ENCODE measurements at places on chromosomes 6 and 20.

DNA sequence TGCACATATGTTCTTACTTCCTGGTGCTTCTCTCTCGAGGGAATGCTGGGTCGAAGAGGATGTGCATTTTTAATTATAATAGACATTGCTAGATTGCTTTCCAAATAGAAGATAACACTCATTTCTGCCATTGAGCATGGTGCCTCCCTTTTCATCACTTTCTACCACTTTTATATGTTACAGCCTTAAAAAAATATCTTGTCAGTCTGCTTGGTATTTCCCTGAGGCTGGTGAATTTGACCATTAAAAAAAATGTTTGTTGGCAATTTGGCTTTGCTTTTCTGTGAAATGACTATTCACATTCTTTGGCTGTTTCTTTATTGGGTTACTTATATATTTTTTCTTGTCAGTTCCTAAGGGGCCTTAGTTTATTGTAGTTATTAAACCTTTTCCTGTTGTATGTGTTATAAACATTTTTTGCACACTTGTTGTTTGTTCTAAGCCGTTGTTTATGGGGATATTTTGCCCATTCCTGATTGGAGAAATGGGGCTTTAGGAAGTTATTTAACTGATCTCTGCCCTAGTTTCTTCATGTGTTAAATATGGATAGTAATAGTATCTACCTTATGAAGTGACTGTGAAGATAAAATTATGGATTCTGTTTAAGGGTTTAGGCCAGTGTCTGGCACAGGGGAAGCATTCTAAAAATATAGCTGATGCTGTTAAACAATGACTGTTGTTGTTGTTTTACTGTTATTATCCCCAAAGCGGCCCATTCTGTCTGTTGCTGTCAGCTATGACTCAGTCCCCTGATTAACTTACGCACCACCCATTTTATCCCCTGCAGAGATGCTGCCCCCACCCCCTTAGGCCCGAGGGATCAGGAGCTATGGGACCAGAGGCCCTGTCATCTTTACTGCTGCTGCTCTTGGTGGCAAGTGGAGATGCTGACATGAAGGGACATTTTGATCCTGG, 3.8 kb downstream of the DDR1 start:
- DNase-seq, result no peak

DNA sequence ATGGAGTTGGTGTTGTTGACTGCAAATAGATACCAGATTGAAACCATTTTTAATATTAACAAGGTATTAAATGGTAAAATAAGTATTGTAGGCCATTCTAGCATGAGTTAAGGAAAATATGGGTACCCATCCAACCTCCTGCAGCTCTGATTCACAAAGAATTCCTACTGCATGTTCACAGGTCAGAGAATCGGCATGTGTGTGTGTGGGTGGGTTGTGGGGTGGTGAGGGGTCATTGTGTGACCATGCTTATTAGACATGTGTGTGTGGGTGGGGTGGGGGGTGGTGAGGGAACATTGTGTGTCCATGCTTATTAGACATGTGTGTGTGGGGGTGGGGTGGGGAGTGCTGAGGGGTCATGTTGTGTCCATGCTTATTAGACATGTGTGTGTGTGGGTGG, 3.2 kb downstream of the IYD start:
- DNase-seq, result peak; percentile 34

- no peak for DNase-seq
These were observed 23.4 kb downstream of the CASP8AP2 start for GRCh38 chr6:89853068-89853467.

DNA sequence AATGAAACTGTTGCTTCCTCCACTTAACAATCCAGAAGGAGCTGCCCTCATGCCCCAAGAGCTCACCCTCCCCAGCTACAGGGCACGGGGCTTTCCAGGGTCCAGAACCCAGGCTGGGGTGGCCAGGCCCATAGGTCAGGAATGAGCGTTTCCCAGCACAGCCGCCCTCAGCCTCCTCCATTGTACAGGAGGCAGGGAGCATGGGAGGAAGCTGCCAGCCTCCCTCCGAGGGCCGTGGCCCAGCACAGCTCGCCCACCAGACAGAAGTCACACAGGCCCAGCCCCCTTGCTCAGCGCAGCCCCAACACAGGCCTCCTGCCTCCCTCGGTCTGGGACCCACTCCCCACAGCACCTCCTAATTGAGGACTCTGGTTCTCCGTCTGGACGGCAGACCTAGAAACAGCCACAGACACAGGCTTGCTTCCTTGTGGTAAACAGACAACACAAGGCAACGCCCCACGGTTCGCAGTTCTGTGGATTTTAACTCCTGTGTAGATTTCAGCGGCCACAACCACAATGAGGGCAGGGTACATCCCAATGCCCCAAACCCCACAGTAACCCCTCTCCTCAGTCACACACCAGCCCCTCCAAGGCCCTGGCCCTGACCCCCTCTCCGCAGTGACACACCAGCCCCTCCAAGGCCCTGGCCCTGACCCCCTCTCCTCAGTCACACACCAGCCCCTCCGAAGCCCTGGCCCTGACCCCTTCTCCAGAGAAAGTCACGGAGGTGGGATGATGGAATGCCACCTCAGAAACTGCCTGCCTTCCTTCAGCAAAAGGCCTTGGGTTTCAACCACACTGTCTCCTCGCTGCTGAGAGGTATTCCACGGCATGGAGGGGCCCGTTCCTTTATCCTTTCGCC, 173.5 kb downstream of the DLL1 start:
- no peak for DNase-seq

DNA sequence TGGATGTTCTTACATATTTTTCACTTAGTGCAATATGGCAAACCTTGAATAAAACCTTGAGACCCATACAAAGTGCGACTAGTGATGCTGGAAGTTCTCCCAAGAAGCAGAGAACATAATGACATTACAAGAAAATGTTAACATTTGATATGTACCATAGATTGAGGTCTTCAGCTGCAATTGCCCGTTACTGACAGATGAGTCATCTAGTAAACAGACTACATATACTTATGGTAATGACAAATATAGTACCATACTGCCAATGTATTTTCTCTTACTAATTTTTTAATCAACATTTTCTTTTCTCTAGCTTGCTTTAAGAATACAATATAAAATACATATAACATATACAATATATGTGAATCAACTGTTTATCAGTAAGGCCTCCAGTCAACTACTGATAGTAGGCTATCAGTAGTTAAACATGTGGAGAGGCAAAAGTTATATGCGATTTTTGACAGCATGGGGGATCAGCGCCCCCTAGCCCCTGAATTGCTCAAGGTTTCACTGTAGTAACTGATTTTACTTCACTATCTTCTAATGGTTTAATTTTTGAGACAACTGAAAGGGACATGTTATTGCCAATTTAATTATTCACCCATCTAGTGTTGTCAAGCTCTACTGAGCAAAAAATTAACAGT, 166.7 kb upstream of the ADGRB3 start:
- no peak for DNase-seq

GRCh38 chr6:160063771-160064413, 57.7 kb upstream of the SLC22A1 start:
- DNase-seq, result no peak

DNA sequence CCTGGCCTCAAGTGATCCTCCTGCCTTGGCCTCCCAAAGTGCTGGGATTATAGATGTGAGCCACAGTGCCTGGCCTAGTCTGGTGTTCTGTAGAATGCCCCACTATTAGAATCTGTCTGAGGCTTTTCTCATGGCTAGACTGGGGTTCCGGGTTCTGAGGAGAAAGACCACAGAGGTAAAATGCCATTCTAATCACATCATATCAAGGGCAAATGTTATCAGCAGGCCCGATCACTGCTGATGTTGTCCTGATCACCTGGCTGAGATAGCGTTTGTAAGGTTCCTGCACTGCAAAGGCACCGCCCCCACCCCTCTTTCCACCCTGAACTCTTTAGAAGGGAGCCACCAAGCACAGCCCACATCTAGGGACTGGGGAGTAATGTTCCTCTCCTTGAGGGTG, 6.7 kb upstream of the SRC start:
- DNase-seq, result no peak

DNA sequence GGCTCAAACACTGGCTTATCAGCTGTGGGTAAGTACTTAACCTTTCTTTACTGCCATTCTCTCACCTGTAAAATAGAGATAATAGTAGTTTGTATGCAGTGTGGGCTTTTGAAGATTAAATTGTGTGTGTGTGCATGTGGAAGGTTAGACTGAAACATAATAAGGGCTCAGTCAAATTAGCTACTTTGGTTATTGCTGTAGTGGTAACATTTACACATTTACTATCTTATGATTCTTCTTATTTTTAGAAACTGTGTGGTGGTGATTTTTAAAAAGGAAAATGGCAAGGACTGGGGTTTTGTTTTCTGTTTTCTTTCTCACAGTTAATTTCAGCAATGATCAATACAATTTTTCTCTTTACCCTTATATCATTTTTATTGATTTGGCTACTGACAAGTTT, 206.9 kb downstream of the NKAIN2 start:
- no peak for DNase-seq

DNA sequence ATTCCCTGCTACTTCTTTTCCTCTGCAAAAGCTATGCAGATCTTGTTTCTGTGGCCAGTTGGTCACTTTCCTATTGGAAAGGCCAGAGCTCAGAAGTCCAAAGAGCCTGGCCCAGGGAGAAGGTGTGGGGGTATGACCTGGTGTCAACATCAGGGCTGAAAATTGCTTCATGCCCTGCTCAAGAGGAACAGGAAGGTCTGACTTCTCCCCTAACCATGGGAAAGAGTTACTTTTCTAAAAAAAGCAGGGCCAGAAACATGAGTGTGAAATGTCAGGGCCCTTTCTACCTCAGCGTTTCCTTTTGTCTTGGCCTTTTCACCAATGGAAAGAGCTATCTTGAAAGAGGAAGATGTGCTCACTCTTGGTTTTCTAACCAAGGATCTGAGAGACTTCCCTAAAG, 117.4 kb downstream of the MAFB start:
- DNase-seq, result no peak

DNA sequence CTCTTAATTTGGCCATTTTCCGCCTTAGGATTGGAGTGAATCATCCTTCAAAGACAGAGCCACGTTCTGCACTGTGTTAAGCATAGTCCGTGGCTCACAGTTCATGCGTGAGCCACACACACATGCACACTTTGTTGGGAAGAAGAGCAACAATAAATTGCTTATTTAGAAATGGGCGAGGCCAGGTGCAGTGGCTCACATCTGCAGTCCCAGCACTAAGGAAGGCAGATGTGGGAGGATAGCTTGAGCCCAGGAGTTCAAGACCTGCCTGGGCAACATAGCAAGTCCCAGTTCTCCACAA, 131.3 kb downstream of the ZDHHC14 start:
- DNase-seq, result no peak

DNA sequence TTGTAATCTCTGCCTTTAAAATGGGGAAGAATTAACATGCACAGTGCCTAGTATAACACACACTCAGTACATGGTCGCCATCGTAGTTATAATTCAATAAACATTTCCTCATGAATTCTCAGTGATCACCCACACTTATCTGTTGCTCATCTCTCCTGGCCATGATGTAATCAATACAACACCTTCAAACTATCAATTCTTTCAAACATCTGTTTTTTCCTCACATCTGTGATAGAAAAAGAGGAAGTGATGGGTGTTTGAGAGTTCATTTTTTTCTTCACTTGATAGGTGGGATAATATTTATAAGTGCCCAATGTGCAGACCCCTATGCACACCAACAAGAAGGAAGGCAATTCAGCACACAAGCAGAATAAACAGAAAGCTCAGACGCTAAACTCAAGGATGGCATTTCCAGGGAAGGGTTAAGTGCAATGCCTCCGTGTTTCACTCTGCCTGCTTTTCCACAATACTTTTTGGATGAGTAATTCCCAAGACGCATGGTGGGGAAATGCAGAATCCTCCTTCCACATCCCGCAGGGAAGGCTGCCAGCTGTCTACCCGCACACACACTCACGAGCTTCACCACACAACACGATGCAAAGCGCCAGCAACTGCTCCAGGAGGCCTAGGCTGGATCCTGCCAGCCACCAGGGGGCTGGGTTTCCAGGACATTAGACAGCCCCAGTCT, 100.3 kb downstream of the GMPR start:
- DNase-seq, result peak; percentile 66

DNA sequence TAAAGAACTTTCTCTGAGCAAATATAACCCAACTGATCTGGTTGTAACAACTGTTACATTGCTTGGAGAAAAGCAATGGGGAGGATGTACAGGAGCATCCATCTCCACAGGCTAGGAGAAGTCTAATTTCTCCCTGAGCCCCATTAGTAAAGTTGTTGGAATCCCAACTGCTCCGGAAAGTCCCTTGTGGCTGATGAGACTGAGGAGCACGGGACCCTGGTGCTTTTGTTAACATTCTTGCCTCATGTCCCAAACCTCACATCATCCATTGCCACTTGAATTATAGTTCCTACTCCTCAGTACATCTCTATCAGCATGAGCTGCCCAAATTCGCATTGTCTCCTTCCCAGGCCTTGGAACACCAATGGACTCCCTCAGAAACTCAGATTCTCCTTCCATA, 260.6 kb upstream of the BMP2 start:
- DNase-seq, result no peak

- no peak for DNase-seq
These were observed 100.2 kb upstream of the KCNG1 start for GRCh38 chr20:51122931-51123658.

DNA sequence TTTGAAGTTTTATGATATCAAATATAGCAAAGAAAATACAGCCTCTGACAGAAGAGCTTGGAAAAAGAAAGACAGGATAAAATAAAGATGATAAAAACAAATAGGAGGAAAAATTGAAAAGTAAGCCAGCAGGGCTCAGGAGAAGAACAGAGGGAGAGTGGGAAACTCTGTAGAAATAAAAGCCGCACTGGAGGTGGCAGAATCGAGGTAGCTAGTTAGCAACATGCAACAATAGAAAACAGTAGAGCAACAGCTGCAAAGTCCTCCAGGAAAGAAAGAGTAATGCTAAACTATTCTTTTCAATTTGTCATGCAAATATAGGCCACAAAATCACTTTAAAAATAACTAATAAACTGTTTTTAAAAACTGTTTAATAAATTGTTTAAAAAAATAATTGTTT, 28.8 kb downstream of the HBS1L start:
- no peak for DNase-seq

GRCh38 chr6:149052350-149053106, 265.0 kb upstream of the TAB2 start:
- no peak for DNase-seq

- no peak for DNase-seq
These were observed 5.4 kb upstream of the RAB44 start for GRCh38 chr6:36692220-36692619.

- no peak for DNase-seq
These were observed 69.9 kb upstream of the FOXQ1 start for GRCh38 chr6:1242021-1242420.
